AG09319 (cell line): ENCODE measurements at places on chromosomes 1 and 21.

GRCh38 chr1:227899141-227899819 is 48.5 kb downstream of the WNT9A start:
- no peak for DNase-seq

DNA sequence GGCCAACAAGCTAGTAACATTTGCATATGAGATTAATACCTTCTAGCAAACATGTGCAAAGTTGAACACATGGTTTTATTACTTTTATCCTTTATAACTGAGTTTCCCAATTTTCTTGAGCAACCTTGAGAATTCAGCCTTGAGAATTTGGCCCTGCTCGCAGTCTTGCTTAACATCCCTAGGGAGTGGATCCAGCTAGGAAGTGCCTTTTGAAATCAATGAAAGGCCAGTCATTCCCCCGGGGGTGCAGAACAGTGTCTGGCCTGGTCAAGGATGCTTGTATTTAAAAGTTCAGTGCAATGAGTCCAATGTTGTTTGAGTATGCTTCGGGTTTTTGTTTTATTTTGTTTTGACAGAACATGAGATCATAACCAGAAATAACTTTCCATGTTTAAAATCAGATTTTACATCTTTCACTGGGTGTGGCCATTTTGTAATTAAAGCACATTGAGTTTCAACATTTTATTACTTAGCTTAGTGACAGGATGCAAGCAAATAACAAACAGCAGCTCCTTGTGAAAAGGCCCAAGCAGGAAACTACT is 16.7 kb downstream of the PALMD start:
- DNase-seq: peak; percentile 96

GRCh38 chr1:95201905-95202304 is 32.1 kb upstream of the RWDD3 start:
- DNase-seq: no peak

DNA sequence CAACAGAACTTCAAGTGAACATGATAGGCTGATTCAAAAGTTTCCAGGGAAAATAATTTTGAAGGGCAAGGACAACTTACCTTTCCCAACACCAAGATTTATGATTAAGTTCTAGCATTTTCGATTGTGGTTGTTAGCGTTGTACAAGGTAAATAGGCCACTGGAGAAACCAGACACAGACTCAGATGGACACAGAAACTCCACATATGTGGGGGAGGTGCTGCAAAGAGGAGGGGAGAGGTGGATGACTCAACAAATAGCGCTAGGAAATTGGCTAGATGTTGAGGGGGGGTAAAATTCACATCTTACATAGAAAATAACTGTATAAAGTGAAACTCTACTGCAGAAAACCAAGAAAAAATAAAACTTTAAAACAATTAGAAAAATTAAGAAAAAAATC is 564.4 kb downstream of the MATN1 start:
- no peak for DNase-seq

- no peak for DNase-seq
These were observed 35.4 kb upstream of the TRAPPC10 start for GRCh38 chr21:43976661-43977060.

DNA sequence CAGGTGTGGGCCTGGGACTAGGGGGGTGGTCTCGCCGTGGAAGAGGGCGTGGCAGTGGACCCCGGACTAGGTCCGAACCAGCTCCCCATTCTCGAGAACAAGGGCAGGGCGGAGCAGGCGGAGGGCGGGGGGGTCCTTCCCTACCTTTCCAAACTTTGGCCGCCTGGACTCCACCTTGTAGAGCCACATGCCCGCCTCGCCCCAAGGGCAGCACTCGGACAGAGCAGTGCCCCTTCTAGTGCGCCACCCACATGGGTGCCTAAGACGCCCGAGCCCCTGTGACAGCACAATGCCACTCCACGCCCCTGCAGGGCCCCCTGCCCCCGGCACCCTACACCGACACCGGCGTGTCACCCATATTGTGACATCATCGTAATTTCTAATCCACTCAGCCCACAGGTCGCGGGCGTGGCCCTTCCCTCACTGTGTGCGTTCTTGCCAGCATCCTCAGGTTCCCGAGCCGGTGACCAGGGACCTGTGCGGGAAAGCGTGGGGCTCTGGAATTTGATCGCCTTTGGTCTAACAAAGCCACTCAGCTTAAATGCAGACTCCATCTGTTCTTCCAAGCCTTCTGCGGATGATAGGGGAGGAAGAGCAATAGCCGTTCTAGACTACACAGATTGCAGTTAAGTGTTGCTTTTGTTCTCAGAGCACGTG is 553 bp upstream of the STMN1 start:
- no peak for DNase-seq

GRCh38 chr1:22257290-22258275 is 114.7 kb upstream of the WNT4 start:
- DNase-seq: no peak

DNA sequence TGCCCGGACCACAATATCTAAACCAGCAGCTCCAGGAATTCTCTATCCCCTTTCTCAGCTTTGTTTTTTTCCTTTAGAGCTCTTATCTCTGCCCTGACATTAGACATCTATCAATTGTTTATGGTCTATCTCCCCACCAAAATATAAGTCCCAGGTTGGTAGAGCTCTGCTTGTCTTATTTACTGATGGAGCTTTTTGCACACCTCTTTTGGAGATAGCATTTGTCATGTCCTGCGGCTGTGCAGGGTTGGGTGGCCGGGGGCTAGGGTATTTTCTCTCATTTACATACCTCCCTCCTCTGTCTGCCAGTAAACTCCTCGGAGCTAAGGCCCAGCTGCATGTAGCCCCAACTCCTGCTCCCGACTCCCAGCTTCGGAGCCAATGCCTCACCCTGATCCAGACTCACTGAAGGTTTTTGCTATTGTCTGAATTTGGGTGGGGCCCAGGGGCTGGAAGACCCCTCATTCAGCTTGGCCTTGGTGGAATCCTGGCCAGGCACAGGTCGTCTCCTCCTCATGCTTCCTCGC is 11.1 kb upstream of the PDE9A start:
- no peak for DNase-seq

DNA sequence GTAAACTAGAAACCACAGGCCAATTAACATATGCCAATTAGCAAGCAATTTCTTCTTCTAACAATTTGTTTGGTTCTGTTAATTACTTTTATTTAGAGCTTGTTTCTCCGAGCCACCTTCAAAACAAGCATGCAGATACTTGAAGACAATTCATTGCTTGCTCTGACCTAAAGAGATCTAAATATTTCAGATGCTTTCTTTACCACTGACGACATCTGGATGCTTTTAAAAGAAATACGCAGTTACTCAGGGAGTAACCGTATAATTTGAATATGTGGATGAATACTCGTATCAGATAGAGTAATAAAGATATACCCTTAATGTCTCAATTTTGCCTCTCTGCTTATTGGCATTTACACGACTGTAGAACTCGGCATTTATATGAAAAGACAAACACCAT is 390.0 kb downstream of the DISC1 start:
- no peak for DNase-seq

DNA sequence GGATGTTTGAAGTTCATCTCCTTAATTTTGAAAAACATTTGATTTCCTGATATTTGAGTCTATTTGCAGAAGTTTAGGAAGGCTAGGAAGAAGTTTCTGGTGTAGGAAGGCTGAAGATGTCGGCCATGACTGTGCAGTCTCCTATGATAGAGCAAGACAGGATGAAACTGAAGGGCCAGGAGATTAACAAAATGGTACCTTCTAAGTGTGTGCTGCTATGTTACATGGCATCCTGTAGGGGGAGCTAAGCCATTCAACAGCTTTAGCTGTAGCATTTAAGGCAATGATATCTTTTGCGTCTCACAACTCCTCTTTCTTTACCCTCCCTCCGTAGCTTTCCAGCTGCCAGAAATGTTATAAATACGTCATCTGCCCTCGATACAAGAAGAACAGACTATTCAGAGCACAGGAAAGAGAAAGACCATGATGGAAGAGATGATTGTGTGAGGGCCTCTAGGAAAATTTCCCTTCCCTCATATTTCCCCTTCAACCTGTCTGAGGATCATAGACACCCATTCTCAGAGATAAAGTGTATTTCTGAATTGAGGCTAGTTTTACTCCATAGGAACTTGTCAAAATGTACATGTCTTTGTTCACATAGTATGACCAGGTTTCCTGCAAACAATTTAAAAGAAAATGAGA is 61.1 kb downstream of the XCL1 start:
- no peak for DNase-seq

GRCh38 chr1:32623775-32624174 is 26.6 kb downstream of the ZBTB8OS start:
- no peak for DNase-seq

DNA sequence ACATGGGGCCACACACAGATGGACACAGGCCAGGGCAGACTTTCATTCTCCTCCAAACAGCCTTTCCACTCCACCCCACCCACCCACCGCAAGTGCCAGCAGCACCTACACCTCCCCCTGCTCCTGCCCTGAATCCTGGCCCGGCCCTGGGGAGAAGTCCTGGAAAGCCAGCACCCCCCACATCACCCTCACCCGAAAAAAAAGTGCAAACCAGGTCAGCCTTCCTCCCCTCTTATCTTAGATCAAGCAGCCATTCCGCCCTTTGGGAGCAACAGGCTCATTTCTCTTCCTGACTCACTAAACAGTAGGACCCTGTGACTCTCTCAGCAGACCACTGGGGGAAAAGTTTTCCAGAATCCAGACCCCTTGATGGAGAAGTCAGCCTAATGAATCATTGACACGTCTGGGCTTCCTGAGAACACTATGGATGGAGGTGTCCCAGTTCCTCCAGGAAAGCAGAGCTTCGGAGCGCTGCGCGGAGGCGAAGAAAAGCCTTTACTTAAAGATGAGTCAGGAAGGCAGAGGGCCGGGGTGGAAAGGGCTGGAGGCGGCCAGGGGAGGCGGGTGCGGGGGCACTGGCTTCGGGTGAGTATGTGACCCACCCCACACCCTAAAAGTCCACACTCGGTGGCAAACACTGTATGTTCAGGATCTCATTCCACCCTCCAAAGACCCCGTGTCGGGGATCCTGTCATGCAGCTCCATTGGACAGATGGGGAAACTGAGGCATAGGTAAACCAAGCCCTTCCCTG is 588.7 kb downstream of the MATN1 start:
- no peak for DNase-seq

DNA sequence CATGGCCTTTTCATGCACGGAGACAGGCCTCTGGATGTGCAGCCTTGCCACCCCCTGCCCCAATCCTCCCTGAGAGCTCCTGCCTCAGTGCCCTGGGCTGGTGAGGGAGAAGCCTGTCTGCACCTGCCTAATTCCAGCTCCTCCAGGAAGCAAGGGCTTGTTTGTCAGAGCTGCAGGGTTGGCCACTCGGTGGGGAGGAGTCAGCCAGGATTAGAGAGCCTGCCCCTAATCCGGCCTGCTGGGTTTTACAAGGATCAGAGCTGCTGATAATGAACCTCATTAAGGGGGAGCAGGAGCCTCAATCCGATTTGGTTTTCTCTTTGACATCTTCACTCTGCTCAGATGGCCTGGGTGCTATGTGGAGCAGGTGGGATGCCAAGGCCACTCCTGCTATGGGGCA is 31.9 kb upstream of the LHX4 start:
- DNase-seq: no peak

- DNase-seq: peak; percentile 85
These were observed 73.8 kb upstream of the ZNF281 start for GRCh38 chr1:200483491-200484143.

DNA sequence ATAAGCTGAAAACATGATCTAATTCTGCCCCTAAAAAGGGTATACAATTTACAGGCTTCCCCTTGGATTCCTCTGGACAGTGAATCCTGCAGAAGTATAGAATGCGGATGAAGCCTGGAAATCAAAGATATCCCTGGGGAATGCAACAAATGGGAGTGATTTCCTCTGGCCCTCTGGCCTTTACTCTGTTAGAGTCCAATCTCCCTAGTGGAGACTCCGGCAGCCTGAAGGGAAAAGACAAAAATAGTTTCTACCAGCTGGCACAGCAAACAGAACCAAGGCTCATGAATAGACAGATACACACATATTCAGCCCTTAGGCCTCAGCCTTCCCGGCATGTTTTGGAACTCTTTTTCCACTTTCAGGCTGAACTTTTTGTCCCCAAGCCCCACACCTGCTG is 3.9 kb upstream of the LRRC52 start:
- no peak for DNase-seq

DNA sequence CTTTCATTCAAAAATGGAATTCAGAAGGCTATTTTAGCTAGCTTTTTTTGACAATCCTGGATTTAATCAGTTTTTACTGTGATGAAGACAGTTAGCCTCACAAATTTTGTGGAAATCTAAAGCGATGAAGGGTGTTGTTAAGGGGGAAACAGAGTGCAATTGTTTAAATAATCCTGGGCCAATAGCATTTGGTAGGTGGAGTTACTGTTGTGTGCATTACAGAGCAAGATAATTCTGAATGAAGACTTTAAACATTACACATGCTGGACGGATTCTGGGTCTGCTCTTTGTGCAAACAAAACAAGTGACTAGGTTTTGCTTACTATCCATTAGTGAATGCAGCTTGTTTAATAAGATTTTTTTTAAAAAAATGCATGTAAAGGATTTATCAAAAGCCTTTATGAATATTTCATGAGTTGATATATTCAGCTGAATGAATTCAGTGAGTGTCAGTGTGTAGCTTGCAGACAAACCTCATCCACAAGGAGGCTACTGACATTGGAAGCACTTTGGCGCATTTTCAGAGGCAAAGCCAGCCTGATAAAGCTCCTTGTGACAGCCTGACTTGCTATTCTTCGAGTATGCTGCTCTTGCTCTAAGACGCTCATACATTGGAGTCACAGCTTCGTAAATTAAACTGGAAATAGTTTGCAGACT is 199.6 kb downstream of the PDE4B start:
- DNase-seq: no peak
